Activated effector memory CD4-positive, alpha-beta T cell treated with Interleukin-2 at 50 U/mL for 16 hours (primary cell): ENCODE measurements at places on chromosomes 16 and 17.

GRCh38 chr16:68737046-68737729, at the start of gene CDH1:
Gene CDH1 (plus strand): TSS chr16:68737292. CDS start chr16:68737416, 124 bp downstream.
- DNase-seq = no peak

- no peak for DNase-seq
Measured at GRCh38 chr17:48442819-48443218, 12.8 kb upstream of the SKAP1 start.

DNA sequence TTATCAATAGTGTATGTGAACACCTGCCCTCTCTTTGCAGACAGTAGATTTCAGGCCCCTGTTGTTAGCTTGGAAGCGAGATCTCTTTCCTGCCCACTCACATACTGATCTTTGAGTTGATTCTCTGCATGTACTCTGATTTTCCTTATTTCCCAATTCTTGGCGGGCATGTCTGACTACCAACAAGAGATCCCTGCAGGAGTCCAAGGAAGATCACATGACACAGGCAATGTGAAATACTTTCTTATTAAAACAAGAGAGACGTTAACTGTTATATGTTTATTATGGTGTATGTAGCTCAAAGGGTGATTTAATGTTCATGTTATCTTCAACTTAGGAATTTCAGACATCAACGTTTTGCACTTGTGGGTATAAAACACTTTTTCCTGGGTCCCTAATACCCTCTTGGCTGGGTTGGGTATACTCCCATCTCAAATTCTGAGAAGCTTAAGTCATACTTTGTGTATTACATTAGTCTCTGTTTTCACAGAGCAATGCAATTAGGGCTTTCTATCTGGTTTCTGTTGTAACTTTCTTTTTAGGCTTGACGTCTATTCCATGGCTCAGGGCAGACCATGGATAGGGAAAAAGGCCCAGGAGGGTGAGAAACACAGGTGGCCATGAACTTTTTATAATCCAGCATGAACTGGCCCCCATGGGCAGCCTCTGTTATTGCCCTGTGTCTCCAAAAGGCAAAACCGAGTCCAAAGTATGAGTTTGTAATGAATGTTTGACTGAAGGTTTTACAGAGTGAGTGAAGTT, 32.2 kb downstream of the HSD17B2 start:
- DNase-seq = no peak

DNA sequence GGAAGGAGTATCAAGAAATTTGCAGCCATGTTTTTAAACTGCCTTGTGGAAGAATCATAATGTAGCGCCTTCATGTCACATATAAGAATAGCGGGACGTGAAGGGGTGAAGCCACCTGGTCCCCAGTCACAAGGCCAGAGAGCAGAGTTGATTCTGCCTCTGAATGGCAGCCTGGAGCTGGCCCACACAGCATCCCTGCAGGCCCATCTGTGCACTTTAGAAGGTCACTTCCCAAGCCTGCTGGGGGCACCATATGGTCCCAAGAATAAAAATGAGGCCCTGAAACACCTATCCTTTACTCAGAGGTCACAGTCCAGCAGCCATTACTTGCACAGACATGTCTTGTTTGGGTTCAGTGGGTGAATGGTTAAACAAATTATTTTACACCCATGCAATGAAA, 15.0 kb downstream of the CD300E start:
- no peak for DNase-seq

DNA sequence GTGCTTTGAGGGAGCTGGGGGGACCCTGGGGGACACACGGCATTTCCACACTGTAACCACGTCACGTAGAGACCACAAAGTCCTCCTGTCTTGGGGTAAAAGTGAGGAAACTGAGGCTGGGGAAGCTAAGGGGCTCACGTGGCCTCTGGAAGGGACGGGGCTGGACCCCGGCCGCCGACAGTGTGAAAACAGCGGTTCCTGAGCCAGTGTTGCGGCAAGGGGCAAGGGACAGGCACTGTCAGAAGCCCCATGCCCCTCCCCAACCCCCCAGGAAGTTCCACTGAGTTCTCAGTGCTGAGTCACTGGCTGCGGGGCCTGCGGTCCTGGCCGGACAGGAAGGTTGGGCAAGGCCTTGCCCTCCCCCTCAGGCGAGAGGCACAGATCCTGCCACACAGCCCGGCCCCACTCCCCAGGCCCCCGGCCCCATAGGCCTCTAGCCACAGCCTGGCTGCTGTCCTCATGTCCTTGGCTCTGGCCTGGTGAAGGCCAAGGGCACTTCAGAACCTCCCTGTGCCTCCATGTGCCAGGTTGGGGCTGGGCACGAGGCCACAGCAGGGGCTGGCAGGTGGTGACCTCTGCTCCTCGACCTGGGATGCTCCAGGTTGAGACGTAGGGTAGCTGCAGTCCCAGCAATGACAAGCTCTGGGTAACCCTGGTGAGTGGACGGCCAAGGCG, 5.0 kb upstream of the CCDC57 start:
- no peak for DNase-seq

- no peak for DNase-seq
Measured at GRCh38 chr17:79188048-79188447, 113.4 kb downstream of the ENGASE start.

- DNase-seq = no peak
Measured at GRCh38 chr17:59651346-59651745, 31.7 kb downstream of the CLTC start.

DNA sequence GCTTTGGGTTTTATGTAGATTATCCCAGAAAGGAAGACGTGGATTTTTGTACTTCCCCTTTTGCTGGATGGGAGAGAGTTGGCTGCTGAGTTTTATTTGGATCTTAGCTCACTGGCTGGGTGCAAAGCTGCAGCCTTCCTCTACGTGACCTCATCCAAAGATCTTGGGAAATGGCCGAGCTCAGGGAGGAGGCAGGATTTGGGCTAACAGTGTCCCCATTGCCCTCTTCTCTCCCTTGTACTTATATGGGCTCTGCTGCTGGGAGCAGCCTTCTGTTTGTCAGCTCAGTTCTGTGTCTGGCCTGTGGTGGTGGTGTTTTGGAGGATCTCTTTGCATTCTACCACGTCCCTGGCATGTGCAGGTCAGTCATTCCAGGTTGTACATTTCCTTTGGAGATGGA, 2.0 kb downstream of the AOC3 start:
- no peak for DNase-seq

- no peak for DNase-seq
Measured at GRCh38 chr17:77325577-77326075, 184.9 kb downstream of the SEC14L1 start.

GRCh38 chr16:85452364-85453193, 160.5 kb upstream of the GSE1 start:
- no peak for DNase-seq

- DNase-seq = no peak
Measured at GRCh38 chr16:66874079-66874775, 6.1 kb upstream of the PDP2 start.

GRCh38 chr16:67399749-67400704, 6.7 kb upstream of the TPPP3 start:
- DNase-seq = no peak

- DNase-seq = no peak
Measured at GRCh38 chr17:69227541-69227940, 1.1 kb downstream of the ABCA10 start.

DNA sequence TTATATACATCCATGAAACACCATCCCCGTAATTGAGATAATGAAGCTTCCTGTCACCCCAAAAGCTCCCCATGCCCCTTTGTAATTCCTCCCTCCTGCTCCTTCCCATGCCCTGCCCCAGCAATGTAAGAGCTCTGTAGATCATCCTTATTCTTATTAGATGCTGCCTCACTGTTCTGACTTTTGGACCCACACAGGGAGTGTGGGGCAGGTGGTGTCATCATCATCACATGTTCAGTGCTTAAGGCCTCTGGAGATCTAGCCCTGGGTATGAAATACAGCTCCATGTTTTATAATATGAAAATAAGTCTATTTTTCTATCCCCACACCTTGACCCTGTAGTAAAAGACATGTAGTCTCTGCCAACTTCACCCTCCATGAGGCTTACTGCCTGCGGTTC, 1.9 kb downstream of the XAF1 start:
- no peak for DNase-seq

GRCh38 chr16:11007714-11008280, 63.4 kb downstream of the CLEC16A start:
- no peak for DNase-seq

GRCh38 chr16:8877894-8878522, 4.1 kb upstream of the LITAFD start:
- DNase-seq = no peak

- DNase-seq = peak; percentile 99
Measured at GRCh38 chr16:46688654-46689364, at the start of gene VPS35. Gene VPS35 (minus strand): TSS chr16:46689178. CDS start chr16:46689133, 45 bp downstream.

DNA sequence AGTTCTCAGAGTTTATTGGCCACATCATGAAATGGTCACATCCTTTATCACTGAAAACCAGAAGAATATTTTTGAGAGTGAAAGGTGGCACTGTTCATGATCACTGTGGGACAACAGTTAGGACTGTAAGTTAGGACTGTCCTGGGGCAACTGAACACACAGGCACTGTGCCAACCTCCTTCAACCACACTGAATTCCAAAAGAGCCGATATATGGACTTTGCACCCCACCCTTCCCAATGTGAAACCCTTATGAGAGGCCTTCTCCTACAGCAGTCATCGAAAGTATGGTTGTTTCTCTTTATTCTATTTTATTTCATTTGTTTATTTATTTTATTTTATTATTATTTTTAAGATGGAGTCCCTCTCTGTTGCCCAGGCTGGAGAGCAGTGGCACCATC, 353.5 kb downstream of the TOX3 start:
- DNase-seq = no peak

- DNase-seq = no peak
Measured at GRCh38 chr17:47693731-47694580, at the start of gene TBKBP1. Gene TBKBP1 (plus strand): TSS chr17:47694161. CDS start chr17:47696113, 1,952 bp downstream.

DNA sequence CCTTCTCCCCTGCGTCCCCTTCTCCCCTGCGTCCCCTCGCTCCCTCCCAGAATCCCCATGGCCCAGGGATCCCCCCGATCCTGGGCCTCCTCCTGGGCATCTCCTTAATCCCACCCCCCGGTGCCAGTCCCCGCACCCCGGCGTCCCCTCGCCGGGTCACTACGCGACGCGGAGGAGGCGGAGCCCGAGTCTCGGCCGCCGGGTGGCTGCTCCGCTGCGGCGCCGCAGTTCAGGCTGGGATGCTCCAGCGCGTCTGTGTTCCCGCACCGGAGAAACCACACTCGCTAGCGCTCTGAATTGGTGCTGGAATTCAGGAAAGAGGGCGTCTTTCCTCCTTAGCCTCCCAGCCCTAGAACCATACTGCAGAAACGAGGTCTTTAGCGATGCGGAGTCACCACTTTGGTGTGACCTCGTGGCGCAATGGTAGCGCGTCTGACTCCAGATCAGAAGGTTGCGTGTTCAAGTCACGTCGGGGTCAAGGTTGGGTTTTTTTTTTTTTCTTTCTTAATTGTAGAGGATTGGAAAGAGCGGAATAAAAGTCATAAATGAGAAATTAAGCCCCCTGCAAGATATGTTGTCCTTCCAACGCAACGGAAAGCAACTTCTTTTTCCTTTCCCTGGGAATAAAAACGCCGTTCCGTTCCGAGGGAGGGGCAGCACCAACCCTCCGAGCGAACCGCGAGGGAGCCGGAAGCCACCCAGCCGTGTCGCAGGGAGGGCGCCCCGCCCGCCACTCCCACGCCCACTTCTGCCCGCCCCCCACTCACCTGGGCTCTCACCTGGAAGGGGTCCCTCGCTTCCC, 25.7 kb upstream of the SLC47A1 start:
- peak; percentile 78 for DNase-seq

DNA sequence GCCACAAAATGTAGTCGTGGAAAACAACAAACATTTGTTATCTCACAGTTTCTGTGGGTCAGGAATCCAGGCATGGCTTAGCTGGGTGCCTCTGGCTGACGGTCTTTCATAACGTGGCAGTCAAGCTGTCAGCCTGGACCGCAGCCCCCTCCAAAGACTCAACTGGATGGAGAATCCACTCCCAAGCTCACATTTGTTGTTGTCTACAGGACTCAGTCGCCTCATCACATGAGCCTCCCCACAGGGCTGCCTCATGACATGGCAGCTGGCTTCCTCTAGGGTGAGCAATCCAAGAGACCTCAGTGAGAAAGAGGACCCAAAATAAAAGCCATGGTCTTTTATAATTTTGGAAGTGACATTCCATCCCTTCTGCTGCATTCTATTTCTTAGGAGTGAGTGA, 34.7 kb upstream of the AKAP1 start:
- DNase-seq = no peak

GRCh38 chr16:71676236-71676635, 48.3 kb downstream of the PHLPP2 start:
- DNase-seq = no peak

GRCh38 chr16:86942151-86943051, 364.1 kb downstream of the FOXL1 start:
- no peak for DNase-seq

GRCh38 chr17:17090642-17091103, 48.4 kb downstream of the MPRIP start:
- no peak for DNase-seq
